ENCODE measurements at places on chromosomes 6 and 20.

DNA sequence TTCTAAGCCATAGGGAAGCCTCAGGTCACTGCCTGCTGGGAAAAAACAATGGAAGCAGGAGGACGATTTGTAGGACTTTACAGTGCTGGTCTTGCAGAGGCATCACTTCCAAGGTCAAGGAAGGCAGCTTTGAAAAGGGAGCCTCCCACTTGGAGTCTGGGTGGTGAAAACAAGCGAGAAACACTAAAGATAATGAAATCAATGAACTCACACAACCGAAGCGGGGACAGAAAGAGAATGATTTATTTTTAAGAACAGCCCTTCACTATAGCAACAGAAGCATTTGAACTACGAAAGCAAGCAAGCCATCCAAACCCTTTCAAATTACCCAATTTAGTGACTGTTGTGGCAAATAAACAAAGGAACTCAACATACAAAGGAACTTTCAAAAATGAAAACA lies 227.5 kb downstream of the THBS2 start:
- no peak for DNase-seq

- DNase-seq: no peak
Observed at GRCh38 chr6:138538390-138539031, 39.2 kb upstream of the NHSL1 start.

GRCh38 chr20:35497780-35498189 lies 31.7 kb downstream of the C20orf173 start:
- no peak for DNase-seq

DNA sequence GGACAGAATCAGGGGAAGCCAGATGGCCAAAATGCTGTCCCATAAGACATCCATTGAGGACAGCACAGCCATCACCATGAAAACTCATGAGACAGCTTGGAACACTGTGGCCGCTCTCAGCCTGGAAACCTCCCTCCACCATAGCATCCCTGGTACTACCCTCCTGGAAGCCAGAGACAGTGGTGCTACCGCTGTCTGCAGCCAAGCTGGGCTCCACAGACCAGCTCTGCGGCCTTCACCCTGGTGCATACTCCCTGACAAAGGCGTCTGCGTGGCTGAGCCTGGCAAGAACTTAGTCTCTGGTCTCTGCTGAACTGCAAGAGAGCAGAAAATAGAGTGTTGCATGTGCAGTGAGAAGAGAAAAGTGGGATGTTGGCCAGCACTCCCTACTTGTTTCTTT lies 558.0 kb downstream of the C6orf118 start:
- no peak for DNase-seq

DNA sequence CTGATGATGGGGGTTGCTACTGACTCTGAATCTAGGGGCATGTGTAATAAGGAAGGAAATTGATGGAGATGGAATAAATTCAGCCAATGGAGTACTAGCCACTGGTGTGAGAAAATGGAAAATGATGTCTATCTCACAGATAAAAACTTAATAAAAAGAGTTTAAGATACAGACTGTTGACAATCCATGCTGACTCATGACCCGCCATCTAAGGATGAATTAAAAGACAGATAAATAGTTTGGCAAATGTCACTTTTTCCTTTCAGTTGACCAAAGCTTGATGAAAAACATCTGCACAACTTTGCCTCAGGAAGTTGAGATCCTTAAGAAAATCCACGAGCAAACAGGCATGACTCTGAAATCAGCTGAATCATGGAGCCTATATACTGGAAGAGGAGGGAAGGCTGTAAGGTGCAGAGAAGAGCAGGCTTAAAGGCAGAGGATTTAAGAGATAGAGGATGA lies 82.6 kb upstream of the BMP5 start:
- DNase-seq: no peak

GRCh38 chr6:84618836-84619235 lies 145.6 kb downstream of the TBX18 start:
- DNase-seq: no peak

- DNase-seq: no peak
Observed at GRCh38 chr6:44868910-44869309, 459.2 kb upstream of the RUNX2 start.

DNA sequence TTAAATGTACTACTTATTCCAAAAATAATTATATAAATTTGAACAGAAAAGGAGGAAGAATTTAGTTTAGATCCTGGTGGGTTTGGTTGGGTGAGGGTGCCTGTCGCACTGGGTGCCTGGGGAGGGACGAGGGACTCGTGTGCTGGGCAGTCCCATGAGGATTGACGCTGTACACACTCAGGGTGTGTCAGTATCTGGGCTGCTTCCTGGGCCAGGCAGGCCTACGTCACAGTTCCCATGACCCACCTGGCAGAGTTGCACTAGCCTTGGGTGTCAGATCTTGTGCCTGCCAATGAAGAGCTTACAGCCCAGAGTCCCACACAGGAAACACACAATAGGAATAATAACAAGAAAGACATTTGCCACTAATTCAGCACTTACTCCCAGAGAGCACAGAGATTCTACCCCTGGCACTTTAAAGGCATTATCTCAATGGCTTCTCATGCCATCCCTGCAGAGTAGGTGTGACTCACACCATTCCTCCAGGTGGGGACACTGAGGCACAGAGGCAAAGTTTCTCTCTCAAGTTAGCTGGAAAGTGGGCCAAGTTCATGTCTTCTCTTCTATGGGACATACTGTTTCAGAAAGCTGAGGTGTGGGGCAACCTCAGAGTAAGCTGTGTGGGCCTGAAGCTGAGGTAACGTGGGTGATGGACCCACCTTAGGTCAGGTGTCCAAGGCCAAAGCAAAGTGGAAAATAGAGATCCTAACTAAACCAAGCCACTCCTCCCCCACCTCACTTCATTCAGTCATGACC lies 1.3 kb upstream of the SDCBP2 start:
- no peak for DNase-seq

DNA sequence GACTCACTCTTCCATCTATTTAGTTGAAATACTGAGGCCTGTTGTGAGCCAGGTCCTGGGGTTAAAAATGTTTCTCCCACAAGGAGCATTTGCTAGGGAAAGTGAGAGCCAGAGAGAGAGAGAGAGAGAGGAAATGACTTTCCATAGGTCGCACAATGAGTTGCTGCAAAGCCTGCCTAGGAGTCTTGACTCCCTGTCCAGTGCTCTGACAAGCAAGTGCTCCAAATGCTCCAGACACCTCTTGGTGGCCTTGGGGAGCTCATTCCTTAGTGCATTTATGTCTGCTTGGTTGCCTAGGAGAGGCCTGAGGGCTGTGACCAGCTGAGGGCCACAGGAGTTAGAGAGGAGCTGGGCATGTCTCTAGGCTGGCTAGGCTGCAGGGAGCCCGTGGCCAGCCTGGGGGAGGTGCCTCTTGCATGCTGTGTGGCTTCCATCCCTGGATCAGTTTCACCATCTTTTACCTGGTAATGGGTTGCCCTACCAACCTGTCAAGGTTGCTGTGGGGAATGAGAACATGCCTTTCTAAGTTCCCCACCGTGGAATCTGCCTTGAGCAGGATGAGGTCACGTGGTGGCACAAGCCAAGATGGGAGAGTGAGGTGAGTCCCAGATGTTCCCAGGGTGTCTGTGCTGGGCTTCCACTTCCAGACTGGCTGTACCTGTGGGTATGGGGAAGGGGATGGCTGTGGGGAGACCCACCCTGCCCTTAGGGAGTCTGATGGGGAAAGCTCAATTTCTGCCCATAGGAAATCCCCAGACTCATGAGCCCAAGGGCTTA lies 105.0 kb downstream of the VEGFA start:
- no peak for DNase-seq

DNA sequence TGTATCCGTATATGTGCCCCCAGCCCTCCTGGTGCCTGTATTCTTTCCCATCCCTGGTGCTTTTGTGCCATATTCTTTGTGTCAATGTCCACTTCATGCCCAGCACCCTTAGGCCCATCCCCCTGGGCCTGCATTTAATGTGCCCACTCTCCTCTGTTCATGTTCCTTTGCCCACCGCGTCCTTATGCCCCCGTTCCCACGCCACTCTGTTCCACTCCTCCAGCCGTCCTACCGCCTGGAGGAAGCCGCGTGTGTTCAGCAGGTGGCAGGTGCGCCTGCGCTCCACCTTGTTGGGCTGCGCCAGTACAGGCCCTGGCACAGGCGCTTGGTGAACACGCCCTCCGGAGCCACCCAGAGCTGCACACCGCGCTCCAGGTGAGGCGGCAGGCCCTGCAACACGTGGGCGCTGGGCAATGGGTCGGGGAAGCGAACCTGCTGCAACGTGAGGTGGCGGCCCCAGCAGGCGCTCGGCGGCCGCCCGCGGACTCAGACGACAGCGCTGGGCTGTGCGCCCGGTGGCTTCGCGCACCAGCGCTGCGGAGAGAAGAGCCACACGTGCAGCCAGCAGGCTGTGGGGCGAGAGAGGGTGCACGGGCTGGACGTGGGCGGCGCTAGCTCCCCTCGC lies 4.0 kb upstream of the FOXS1 start:
- DNase-seq: no peak

GRCh38 chr6:159082039-159082815 lies 37.4 kb upstream of the TAGAP start:
- no peak for DNase-seq

- DNase-seq: no peak
Observed at GRCh38 chr6:40999569-40999968, 39.5 kb downstream of the UNC5CL start.

GRCh38 chr20:42862446-42862845 lies 327.3 kb downstream of the PTPRT start:
- DNase-seq: no peak

DNA sequence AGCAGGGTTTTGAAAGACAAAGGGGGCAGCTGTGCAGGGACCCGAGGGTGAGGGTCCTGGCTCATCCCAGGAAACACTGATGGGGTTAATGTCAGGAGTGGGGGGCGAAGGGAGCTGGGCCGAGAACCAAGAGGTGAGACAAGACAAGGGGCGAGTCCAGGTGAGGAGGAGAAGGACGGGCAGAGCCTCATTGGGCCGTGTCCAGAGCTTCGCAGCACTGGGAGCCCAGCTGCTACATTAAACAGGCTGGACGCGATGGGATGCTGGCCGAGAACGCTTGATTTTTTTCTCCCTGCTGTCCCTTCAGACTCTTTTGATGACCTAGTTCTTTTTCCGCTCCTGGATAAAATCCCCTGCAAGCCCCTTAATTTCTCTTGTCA lies 172.8 kb upstream of the SNX9 start:
- DNase-seq: no peak

GRCh38 chr6:47307362-47308197 lies 2.1 kb downstream of the TNFRSF21 start:
- DNase-seq: no peak

DNA sequence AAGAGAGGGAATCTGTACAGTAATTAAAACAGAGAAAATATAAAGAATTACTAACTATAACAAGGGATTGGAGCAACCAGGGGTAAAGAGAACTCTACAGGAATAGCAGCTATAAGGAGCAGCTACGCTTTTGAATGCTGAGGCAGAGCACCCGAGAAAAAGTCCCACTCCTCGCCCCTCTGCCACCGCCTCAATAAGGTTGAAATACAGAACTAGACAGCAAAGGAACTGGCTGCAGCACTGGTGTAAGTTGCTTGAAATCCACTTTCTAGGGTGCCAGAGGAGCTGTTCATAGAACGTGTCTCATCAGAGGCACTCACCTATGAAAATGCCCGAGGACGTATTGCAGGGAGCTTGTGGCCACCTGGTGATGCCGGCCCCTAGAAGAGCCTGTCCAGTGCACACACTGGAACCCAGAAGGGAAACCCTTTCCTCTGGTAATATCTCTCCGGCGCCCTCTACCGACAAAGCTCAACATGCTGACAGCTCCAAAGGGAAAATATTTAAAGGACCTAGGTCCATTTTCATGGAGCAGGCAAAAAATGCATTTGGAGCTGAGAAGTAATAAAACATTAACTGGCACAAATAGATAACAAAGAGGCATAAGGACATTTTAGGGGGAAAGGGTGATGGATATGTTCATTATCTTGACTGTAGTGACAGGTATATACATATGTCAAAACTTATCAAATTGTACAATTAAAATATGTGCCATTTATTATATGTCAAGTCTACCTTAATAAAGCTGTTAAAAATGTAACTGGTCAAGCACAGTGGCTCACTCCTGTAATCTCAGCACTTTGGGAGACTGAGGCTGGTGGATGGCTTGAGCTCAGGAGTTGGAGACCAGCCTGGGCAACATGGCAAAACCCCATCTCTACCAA lies 137.4 kb upstream of the HDAC2 start:
- DNase-seq: no peak

GRCh38 chr6:82786248-82786647 lies 279.4 kb downstream of the UBE3D start:
- no peak for DNase-seq

DNA sequence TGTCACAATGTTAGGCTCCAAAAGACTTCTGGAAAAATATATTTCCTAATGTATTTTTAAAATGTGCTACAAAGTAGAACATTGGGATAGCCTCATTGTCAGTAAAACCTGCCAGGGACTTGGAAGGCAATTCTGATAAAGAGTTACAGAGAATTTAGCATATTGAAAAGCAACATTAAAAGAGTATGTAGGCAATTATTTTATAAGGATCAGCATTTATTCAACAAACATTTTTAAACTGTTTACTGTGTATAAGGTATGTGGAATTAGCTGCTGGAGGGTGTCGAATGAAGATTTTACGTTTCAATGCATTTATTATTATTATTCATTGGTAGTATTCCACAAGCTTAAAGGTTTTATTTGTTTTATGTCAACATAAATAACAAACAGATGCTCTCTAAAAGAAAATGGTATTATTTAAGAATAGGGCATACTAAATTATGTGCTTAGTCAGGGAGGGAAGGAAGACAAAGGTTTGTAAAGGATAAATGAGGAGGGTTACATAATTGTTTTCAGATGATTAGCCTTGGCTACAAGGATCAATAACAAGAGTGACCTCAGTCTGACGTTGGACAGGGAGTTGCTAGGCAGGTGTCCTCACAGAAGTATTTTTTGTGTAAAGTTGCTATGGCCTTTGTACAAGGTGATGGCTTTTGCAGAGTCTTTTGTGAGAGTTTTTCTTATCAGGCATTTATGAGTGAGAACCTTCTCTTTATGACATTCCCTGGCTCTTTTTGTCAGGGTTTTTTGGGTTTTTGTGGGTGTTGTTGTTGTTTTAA lies 313.4 kb upstream of the PLCB4 start:
- DNase-seq: no peak

DNA sequence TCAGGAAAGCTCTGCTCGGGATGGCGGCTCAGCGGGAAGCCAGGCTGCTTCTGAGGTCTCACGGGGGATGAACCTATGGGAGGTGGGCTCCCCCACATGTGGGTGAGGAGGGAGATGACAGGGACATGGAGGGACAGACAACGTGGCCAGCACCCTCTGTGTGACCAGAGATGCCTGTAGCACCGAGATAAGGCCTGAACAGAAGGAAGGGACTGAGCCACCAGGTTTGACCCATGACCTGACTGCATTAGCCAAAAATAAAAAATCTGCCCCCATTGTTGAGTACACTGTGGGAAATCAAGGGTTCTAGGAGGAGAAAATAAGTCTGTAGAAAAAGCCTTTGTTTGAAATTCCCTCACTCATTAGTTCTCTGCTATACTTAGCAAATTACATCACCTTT lies 105.7 kb downstream of the RNASET2 start:
- no peak for DNase-seq
